HepG2 (cell line): ENCODE measurements at places on chromosomes 1 and 21. TPM values are rescaled to one million over a fixed set of nuclear protein-coding genes. Genes with fewer than 3 reads are reported as not detected.
A peak's percentile ranks its signal among the peaks of the same experiment; 100 is the strongest.

- no peak for DNase-seq
Observed at GRCh38 chr1:185850366-185850765, 116.2 kb downstream of the HMCN1 start.

GRCh38 chr1:155872527-155872926 is 13.2 kb downstream of the SYT11 start:
- DNase-seq = no peak

DNA sequence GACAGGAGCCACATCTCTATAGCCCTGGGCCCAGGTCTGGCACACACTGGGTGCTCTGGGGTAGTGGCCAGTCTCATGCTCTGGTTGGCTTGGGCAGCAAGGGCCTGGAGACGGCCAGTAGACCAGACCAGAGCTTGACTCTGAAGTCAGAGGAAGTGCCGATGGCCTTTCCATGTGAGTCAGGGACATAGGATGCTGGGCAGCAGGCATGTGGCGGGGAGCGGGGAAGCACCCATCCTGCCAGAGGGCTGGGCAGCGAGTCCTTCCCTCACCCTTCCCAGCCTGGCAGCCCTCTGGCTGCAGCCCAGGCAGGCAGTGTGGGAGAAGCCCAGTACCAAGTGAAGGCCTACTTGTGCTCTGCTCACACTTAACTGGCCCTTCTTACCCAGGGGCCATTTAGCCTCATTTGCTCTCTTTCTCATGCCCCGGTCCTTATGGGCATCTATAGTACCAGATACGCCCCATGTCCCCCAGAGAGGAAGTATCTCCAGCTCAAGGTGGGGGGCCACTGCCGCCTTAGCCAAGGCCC is 3.3 kb downstream of the GPR153 start:
- DNase-seq = no peak

- peak; percentile 5 for DNase-seq
Observed at GRCh38 chr21:45695086-45695485, 51.6 kb downstream of the PCBP3 start.

DNA sequence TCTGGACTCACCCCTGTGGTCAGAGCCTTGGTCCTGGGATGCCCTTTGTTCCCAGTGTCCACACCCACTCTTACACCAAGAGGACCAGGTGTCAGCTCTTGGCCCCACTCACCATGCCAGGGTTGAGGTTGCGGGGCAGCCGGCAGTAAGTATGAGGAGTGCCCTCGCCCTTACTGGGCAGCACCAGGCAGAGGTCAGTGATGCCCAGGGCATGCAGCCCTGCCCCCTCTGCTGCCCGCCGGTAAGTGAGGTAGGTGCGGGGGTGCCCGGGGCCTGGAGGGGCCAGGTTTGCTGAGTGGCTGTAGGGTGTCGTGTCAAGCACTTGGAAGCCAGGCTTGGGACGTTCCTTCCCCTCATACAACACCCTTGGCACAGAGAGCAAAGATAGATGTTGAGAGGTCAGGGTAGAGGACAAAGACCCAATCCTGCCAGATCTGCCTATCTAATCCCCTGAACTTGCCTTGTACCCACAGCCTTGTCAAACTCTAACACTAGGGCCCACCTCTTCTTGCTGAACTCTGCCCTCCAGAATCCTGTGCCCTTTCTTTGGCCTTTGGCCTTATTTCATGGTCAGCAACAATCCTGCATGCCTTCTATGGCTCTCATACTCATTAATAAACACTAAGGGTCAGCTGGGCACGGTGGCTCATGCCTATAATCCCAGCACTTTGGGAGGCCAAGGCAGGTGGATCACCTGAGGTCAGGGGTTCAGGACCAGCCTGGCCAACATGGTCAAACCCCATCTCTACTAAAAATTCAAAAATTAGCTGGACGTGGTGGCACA is 3.6 kb downstream of the DENND4B start:
- no peak for DNase-seq

RIT1 gene
- total RNA-seq = 12.2 and 15.9 TPM in 2 replicates
